ENCODE measurements at places on chromosomes 7 and 10. TPM values are rescaled to one million over a fixed set of nuclear protein-coding genes. Genes with fewer than 3 reads are reported as not detected.

The SORCS1 gene
- not detected for total RNA-seq

The SORCS3 gene
- not detected for total RNA-seq

The PIP gene
- total RNA-seq = not detected

The RPP38 gene
- total RNA-seq = 16.2 TPM

The CYP26A1 gene
- total RNA-seq = not detected

The CCDC3 gene
- total RNA-seq = 0.31 TPM

The GHITM gene
- total RNA-seq = 192 TPM

The RELN gene
- not detected for total RNA-seq

The RADIL gene
- total RNA-seq = not detected

The ZNF727 gene
- 0.23 TPM for total RNA-seq

The NUTM2E gene
- total RNA-seq = not detected

The CHRM2 gene
- not detected for total RNA-seq

The MALRD1 gene
- 0.08 TPM for total RNA-seq

The HHEX gene
- 0.19 TPM for total RNA-seq

The TBL2 gene
- 46.5 TPM for total RNA-seq

The SFTPA2 gene
- not detected for total RNA-seq

The C7orf57 gene
- 2.3 TPM for total RNA-seq

The SH2D4B gene
- not detected for total RNA-seq

The ACTL6B gene
- not detected for total RNA-seq

The HOXA11 gene
- 1.3 TPM for total RNA-seq

The LIPN gene
- total RNA-seq = not detected

The PARP12 gene
- total RNA-seq = 27.8 TPM

The SEMA3E gene
- 0.23 TPM for total RNA-seq

The CDHR1 gene
- total RNA-seq = 3.0 TPM

The CLCN1 gene
- not detected for total RNA-seq

The PITX3 gene
- 0.55 TPM for total RNA-seq

The RBP3 gene
- total RNA-seq = not detected

The CYP26C1 gene
- not detected for total RNA-seq

The WEE2 gene
- total RNA-seq = not detected

The SERPINE1 gene
- 244 TPM for total RNA-seq

The CYREN gene
- 56.5 TPM for total RNA-seq

The LMBR1 gene
- 32.8 TPM for total RNA-seq

The HOXA1 gene
- 9.6 TPM for total RNA-seq

All from hair follicular keratinocyte (primary cell).